NCI-H146 (cell line): ENCODE measurements at places on chromosomes 5 and 9.

GRCh38 chr9:70389188-70389587 lies 25.3 kb downstream of the KLF9 start:
- DNase-seq, result no peak

DNA sequence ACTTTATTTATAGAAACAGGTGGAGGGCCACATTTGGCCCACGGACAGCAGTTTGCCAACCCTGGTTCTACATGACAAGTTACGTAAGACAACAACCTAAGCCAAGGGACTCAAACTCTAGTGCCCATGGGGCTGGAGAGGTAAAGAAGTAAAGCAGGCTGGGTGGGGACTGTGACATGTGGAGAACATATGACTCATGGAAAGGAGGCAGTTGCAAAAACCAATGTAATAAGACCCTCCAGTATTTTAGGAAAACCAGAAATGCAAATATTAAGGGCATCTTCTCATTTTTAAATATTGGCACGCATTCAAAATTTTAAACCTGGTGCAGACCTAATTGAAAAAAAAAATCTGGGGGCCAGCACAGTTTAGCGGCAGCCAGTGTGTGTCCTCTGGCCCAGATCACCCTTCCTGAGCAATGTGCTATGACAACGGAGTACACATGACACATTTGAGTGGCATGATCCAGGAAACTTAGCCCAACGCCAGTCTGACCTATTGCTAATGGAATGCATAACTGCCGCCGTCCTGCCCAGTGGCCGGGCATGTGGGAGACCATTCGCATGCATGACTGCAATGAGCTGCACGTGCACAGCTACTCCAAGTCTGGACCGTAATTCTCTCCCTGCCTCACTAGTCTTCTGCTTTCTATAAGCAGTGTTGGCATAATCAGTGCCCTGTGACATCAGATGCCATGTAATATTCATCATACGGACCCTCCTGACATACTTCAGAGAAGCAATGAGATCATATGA lies 97.2 kb downstream of the SH3TC2 start:
- DNase-seq, result no peak

DNA sequence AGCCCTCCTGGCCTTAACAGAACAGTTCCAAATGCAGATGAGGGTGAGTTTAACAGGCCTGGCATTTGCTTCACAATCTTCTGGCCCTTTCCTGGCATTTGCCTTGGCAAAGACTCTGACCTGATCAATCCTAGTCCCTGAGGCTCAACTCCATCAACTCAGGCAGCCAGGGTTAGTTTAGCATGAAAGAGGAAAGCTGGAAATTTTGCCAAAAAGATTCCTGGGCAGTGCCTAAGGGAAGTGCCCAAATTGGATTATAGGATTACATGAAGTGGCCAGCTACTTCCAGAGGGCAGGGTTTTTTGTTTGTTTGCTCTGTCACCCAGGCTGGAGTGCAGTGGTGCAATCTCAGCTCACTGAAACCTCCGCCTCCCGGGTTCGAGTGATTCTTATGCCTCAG lies 36.8 kb downstream of the PCDHAC2 start:
- DNase-seq, result no peak

DNA sequence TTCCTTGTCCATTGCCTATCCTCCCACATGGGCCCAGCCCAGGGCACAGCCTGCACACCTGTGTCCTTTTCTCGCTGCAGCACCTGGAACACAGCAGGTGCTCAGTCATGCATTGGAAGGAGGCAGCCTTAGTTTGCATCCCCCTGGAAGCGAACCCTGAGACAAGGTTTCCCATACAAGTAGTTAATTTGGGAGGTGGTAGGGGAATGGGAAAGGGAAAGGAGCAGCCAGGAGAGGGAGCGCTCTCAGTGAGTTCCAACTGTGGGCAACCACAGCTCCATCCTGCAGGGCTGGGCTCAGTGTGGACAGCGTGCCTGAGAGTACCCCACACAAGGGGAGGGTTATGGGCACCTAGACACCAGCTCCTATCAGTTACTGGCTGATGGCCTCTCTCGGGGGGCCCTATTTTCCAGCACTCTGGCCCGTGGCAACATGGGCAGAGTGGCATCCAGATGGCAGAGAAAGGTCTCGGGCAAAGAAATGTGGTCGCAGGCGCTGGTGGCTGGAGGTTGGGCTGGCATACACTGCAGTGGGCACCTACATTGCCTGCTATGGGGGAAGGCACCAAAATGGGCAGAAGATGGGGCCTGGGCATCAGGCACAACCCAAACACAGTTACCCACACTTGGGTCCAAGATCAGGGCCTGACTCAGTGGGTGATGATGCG lies 50.1 kb downstream of the TSPAN17 start:
- DNase-seq, result peak; percentile 23

DNA sequence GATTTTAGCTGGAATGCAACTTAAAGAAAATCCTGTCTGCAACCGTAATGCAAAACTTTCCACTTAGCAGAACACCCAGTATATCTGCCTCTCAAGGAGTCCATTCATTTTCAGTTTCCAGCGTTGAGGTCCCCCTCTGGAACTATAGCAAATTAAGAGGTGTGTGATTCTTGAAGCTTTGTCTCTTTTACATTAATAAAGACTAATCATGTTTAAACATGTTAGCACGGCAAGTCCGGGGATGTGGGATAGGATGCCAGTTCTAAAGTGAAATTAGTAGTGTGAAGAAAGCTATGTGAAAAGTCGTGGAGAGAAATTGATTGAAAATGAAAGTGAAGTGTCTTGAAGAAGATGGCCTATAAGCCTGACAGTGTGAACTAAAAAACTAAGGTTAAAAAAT lies 429.1 kb downstream of the NR2F1-AS1 start:
- no peak for DNase-seq
